ENCODE measurements at places on chromosomes 6 and 20.

GRCh38 chr20:44174996-44175765 lies 11.8 kb downstream of the JPH2 start:
- DNase-seq = no peak

- no peak for DNase-seq
Measured at GRCh38 chr6:55825402-55826051, 49.9 kb downstream of the BMP5 start.

- DNase-seq = no peak
Measured at GRCh38 chr6:33759887-33760629, 13.4 kb upstream of the IP6K3 start.

DNA sequence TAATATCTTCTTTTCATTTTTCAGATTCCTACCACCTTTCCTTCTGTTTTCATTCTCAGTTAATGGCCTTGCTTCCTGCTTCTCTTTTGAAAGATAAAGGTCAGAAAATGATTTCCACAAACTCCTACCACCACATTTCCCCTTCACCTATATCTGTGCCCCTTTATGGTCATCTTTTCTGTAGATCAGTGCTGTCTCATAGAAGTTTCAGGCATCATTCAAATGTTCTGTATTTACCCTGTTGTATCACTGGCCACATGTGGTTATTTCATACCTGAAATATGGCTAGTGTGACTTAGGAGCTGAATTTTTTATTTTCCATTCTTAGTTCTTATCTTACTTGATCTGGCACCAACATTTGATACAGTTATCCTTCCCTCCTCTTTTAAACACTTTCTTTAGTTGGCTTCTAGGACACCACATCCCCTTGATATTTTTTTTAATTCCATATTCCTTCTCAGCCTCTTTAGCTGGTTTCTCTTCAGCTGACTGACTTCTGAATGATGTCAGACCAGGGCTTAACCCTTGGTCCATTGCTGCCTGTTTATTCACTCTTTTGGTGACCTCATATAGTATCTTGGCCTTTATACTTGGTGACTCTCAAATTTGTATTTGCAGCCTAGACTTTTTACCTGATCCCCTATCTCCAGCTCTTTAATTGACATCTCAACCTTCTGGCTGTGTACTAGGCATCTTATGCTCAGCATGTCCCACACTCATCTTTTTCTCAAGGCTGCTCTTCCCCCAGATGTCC lies 81.0 kb downstream of the ATRN start:
- DNase-seq = no peak

DNA sequence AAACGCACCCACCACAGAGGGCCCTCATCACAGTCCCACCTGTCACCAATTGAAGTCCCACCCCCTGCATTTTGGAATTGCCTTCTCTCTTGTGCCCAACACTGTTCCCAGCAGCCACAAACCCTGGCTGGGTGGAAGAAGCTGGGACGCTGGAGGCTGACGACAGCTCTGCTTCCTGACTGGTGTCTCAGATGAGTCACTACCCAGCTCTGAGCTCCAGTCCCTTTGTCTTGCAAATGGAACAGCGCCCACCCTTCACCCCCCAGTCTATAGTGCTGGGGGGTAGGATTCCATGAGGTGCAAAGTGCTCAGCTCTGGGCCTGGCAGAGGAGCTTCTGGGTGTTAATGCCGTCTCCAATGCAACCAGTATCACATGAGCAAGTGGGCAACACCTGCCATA lies 85.3 kb downstream of the DLGAP4 start:
- no peak for DNase-seq

DNA sequence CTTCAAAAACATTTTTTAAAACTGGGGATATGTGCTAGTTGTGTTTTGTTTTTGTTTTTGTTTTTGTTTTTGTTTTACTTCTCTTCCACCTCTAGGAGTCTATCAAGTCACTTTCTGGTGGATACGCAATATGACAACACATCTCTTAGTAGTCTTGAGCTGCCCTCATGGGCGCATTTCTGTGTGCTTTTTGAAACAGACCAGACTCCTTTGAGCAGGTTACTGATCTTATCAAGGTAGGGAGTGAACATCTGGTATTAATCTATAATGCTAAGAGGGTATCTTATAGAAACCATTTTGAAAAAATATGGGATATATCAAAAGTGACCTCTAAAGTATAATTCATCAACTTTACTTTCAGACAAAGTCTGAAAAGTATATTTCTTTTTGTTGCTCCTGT lies 56.2 kb downstream of the PKIB start:
- no peak for DNase-seq

- DNase-seq = no peak
Measured at GRCh38 chr6:167104388-167104787, 18.5 kb upstream of the CCR6 start.

- no peak for DNase-seq
Measured at GRCh38 chr6:167426651-167427050, 101.8 kb downstream of the TTLL2 start.

DNA sequence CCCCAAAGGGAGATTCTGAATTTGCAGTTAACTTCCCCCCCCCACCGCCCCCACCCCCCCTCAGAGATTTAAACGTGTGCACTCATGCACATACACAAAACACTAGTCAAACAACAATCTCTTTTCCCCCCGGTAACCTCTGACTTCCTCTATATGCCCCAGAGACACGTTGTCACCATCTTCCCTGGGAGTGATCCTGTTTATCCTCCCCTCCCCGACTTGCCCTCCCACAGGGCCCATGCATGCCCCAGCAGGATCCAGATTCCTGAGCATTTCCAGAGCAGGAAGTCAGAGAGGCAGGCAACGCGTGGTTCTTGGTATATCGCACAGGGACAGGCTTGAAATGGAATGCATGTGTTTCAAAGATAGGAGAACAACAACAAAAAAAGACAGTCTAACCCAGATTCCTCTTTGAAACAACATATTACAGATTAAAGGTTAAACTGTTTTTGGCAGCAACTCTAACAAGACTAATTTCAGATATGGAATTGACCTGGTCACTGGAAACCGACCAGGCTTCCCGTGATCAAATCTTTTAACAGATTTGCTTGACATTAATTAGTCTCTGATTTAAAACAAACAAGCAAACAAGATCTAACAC lies 1.3 kb downstream of the BLCAP start:
- DNase-seq = peak; percentile 54

- no peak for DNase-seq
Measured at GRCh38 chr20:8627340-8628004, 441.4 kb upstream of the PLCB4 start.

- no peak for DNase-seq
Measured at GRCh38 chr20:8860011-8860495, 208.8 kb upstream of the PLCB4 start.

DNA sequence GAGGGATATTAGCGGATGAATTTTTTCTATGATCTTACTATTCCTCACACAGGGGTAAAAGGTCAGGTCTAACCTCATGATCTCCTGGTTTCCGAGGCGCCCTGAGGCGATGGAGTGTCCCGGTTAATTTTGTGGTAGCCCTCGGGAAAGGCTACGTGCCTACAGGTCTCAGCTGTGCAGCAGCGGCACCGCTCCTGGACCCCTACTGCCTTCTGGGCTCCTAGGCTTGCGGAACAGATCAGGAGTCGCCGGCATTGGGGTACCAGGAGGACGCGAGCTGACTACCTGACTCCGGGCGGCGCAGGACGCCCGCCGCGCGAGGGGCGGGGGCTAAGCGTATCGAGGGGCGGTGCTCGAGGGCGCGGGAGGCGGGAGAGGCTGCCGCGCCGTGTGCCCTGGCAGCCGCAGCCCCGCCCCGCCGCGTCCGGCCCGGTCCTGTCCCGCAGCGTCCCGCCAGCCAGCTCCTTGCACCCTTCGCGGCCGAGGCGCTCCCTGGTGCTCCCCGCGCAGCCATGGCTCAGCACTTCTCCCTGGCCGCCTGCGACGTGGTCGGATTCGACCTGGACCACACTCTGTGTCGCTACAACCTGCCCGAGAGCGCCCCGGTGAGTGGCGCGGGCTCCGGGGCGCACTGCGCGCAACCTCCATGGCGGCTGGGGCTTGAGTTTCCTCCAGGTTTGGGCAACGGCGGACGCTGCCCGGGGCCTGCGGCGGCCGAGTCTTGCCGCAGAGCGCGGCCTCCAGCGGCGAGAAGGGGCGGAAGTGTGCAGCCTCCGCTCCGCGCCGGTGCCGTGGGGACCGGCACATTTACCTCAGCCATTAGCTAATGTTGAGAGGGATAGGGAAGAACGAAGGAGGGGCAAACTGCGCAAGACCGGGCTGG lies at the start of gene NT5DC1:
TSS of gene NT5DC1 (plus strand) at position 435 of the 883 bp plus-strand sequence. CDS start at position 513, 78 bp downstream.
- DNase-seq = peak; percentile 91

DNA sequence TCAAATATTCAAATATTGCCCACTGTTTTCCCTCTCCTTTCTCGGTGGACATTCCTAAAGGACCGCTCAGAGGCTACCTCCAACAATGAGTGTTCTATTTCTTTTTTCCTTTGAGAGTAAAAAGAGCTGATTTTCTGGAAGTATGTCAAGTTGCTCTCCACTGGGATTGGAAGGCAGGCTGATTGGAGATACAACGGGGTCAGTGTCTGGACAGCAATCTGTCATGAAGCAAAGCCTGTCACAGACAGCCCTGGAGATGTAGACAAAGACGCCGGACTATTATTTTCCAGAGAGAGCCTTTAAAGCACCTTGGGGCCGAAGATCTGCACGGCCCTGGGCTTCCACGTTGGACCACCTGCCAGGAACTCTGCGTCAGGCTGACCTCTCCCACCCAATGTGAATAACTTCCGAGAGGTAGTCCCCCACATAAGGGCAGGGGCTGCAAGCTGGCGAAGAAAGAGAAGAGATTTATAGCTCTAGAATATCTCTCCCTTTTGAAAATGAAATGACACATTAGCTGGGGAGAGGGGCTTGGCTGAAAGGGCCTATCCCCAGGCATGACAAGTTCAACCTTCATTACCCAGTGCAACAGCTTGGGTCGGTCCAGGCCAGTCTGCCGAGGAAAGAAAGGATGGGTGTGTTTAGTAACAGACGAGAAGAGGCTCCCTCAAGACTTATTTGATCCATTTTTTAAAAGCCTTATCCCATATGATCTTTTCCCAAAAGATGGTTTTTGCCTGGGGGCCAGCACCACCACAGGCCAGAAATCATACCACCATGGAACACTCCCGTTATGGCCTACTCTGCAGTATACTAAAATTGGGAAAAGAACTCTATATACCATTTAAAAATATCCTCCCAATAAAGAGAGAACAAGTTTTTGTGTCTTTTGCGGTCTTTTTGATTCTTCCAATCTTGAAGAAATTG lies 131.1 kb downstream of the OLIG3 start:
- no peak for DNase-seq

- no peak for DNase-seq
Measured at GRCh38 chr6:33785778-33786177, 3.2 kb downstream of the LEMD2 start.

DNA sequence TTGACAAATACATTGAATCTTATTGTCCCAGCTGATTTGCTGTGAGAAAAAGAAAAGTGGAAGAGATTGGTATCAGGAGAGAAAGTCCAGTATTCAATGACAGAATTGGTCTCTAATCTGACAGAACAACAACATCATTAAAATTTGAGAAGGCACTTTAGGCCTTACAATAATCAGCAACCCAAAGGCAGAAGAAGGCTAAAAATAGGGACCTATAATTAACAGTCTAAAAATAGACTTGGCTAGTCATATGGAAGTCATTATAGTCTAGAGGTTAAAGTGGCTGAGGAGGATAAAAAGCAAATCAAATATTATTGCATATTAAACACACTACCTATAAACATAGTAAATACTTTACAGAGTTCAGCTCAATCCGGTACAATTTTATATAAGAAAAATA lies 393.6 kb upstream of the JAG1 start:
- no peak for DNase-seq

DNA sequence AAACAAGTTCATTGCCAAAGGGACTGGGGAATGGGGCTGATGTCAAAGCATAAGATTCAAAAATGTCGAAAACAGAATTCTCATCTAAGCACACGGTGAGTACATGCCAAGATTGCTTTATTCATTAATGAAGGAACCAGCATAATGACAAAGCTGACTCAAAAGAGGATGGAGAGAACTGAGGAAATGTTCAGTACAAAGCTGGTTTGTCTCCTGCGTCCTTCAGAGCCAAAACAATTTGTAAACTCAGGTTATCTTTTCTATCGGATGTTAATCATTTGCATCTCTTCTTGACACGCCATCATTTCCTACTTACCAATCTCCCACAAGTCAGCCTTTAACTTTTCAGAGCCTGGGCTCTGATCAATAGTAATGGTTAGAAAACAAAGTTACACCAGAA lies 195.6 kb upstream of the PMEPA1 start:
- DNase-seq = no peak

GRCh38 chr6:87514831-87515230 lies 42.1 kb downstream of the SLC35A1 start:
- DNase-seq = no peak

DNA sequence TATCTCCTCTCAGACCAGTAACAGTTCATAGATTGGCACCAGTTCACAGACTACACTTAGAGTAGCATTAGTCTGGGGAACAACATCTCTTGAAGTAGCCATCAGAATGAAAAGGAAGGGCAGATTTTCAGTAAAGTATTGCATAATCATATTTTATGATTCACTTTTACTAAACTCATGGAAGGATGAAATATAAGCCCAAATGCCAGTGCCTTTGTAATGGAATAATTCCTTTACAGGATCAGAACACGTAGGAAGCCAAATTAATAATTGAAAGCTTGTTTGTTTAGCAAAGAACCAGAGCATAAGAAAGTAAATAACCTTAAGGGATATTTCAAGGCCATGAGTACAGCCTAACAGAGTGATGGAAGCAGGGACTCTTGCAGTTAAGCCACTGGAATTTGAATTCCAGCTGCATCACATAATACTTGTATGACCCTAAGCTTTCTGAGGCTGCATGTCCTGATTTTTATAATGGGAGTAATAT lies 11.4 kb upstream of the LOC128125822 start:
- DNase-seq = no peak

DNA sequence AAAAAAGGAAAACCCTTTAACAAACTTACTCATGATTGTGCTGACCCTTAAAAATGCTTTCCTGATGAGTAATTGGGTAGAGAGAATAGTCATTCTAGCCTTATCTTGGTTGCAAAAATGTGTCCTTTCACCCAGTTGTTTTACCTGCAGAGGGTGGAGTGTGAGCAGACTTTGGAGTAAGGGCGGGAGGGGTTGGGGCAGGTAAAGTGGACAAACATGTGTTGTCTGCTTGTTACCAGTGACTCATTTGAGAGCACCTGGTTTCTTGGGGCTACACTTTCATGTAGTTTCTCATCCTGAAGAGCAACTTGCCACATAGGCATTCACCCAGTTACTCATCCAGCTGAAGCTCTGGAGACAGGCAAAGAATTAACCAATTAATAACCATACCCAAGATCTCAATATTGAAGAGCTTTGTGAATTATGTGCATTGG lies 121.1 kb downstream of the TNFRSF21 start:
- no peak for DNase-seq

DNA sequence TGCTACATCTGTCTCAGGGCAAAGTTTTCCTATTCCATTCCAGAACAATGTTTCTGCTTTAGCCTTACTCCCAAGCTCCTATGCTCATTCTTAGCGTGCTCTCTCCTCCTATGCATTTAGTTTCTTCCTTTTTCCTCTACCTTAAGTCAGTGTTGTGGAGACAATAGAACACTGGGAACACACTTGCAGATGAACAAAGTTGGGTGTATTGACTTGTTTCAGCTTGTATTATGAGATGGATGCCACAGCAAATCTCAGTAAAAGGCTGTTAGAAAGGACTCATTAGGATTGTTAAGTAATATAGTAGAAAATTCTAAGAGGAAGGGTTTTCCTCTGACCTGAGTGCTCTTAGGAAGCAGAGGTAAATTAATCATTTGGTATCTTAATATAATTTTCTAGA lies 48.4 kb downstream of the BMP5 start:
- DNase-seq = no peak
